Left lung (tissue), 14 donors: ENCODE measurements at places on chromosomes 3 and 15. TPM values are rescaled to one million over a fixed set of nuclear protein-coding genes. Genes with fewer than 3 reads are reported as not detected.

TRIM42 gene
- total RNA-seq: not detected

CX3CR1 gene
- total RNA-seq: 6.4 TPM

MUC4 gene
- 12.8 TPM for total RNA-seq

RHCG gene
- not detected for total RNA-seq

DGKG gene
- 7.6 TPM for total RNA-seq

GOLGA6B gene
- total RNA-seq: not detected

FNDC3B gene
- 182 TPM for total RNA-seq

SPINK8 gene
- total RNA-seq: not detected

SLC9C1 gene
- not detected for total RNA-seq

NDN gene
- total RNA-seq: 41.7 TPM

TRH gene
- not detected for total RNA-seq

MUC20 gene
- 7.7 TPM for total RNA-seq

NOX5 gene
- total RNA-seq: 0.23 TPM

MB21D2 gene
- total RNA-seq: 3.2 TPM

ANKRD63 gene
- total RNA-seq: not detected

AHSG gene
- not detected for total RNA-seq

AADACL2 gene
- total RNA-seq: not detected

SLC24A5 gene
- total RNA-seq: 6.5 TPM

ITGA11 gene
- total RNA-seq: 7.3 TPM

SLC28A2 gene
- not detected for total RNA-seq

PLA1A gene
- total RNA-seq: 14.5 TPM

IL20RB gene
- 1.9 TPM for total RNA-seq

KNG1 gene
- total RNA-seq: not detected

DPPA4 gene
- 0.16 TPM for total RNA-seq

IGF2BP2 gene
- 17.6 TPM for total RNA-seq

TTC21A gene
- total RNA-seq: 7.1 TPM

TPRA1 gene
- total RNA-seq: 40.3 TPM

PATL2 gene
- 1.7 TPM for total RNA-seq

IL17RD gene
- 2.4 TPM for total RNA-seq

MKRN3 gene
- not detected for total RNA-seq

DHX36 gene
- 68.1 TPM for total RNA-seq

HHATL gene
- 1.0 TPM for total RNA-seq

CHRNA5 gene
- 2.5 TPM for total RNA-seq

INSYN1 gene
- 2.8 TPM for total RNA-seq

ADGRG7 gene
- total RNA-seq: not detected

CPN2 gene
- not detected for total RNA-seq

GOLGA8J gene
- total RNA-seq: 0.26 TPM

ADAMTS9 gene
- total RNA-seq: 36.3 TPM

STX19 gene
- total RNA-seq: 4.8 TPM

STRIT1 gene
- total RNA-seq: not detected
